ENCODE measurements at places on chromosomes 1 and 21. TPM values are rescaled to one million over a fixed set of nuclear protein-coding genes. Genes with fewer than 3 reads are reported as not detected.
A peak's percentile ranks its signal among the peaks of the same experiment; 100 is the strongest.

WNT3A gene
- total RNA-seq, result not detected

DNA sequence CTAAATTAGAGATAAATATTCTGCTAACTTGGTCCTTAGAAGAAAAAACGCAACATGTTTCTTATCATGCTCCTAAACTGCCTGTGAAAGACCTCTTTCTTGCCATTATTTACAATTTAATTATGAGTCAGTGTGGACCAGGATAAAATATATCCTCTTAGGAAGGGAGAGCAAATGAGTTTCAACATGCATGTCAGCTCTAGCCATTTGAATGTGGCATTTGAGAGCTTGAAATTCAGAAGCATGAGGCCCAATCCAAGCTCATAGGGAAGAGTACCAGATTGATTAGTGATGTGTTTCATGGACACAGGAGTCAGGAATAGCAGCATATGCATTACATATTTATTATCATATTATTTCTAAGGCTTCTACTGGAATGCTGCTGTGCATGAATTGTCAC, 39.3 kb downstream of the TBX15 start:
- DNase-seq, result no peak

DMRTA2 gene
- total RNA-seq, result 0.43 TPM

GRCh38 chr1:6582370-6582769, 2.6 kb downstream of the ZBTB48 start:
- no peak for DNase-seq

AIRE gene
- 9.7 TPM for total RNA-seq

GRCh38 chr1:37439349-37439995, 34.9 kb upstream of the ZC3H12A start:
- peak; percentile 13 for DNase-seq

DNA sequence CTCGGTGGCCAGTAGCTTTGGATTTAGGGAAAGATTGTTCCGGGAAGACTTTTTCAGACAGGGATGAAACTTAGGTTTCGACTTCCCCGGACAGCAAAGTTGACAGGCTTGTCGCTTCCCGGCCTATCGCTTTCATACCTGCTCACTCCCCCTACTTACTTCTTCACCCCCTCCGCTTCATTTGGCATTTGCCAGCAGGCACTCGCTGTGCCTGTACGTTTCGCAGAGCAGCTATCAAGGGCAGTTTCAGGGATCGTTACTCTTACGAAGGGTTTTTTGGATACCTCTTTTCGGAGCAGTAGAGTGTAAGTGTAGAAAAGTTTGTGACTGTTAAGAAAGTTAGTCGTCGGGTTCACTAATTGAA, 393 bp downstream of the BLZF1 start:
- DNase-seq, result no peak

- DNase-seq, result no peak
Measured at GRCh38 chr1:167821969-167822685, 91.8 kb downstream of the ADCY10 start.

DNA sequence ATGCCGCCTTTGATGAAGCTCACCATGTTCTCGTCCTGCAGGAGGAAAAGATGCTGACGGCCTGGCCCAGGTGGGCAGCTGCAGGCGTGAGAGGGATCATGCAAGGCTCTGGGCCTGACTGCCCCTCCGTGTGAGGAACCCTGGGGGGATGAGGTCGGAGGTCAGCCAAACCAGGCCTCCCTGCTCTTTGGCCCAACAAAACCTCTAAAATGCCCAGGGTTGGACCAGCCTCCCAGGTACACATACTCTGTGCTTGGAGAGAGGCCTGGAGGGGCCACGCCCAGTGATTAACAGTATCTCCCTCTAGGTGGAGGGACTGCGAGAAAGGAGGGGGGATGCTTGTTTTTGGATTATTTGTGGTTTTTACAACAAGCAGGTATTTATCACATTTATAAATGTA, 21.1 kb downstream of the TTC39A start:
- DNase-seq, result no peak

DNA sequence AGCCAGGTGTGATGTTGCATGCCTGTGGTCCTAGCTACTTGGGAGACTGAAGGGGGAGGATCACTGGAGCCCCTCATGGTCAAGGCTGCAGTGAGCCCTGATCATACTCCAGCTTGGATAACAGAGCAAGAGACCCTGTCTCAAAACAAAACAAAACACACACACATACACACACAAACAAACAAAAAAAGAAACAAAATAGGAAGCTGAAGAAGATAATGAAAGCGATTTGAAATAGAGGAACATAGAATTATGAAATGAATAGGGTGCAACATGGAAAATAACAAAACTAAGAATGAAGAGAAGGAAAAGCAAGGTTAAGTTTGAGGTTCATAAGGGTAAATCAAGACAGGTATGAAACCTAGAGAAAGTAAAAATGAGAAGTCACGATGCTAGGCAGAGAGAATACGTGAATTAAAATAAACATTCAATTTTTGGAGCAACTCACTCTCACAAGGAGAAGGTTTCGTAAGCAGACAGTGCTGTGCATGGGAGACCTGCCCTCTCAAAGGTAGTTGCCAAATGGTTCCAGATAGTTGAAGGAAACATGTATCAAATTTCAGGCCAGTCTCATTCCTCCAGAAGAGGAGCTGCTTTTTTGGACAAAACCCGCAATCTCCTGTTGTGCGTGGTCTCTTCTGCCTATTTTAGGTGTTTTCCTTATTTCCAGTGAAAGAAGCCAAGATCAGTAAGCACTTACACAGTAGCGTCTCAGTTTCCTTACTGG, 3.3 kb downstream of the CD46 start:
- DNase-seq, result no peak

DNA sequence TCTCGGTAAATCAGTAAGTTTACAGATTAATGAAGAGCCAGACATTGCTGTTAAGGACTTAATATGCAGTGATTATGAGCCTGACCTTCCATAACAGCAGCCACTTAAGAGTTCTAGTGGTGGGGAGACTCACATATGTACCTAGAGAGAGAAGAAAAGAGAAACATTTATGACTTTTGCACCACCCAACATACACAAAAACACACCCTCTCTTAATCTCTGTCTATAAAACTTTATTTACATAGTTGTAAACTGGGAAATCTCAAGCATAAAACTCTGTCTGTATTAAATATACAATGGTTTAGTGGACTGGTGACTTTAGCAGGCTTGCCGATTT, 347.4 kb upstream of the ADGRL2 start:
- no peak for DNase-seq

VSIG8 gene
- total RNA-seq, result not detected

DNA sequence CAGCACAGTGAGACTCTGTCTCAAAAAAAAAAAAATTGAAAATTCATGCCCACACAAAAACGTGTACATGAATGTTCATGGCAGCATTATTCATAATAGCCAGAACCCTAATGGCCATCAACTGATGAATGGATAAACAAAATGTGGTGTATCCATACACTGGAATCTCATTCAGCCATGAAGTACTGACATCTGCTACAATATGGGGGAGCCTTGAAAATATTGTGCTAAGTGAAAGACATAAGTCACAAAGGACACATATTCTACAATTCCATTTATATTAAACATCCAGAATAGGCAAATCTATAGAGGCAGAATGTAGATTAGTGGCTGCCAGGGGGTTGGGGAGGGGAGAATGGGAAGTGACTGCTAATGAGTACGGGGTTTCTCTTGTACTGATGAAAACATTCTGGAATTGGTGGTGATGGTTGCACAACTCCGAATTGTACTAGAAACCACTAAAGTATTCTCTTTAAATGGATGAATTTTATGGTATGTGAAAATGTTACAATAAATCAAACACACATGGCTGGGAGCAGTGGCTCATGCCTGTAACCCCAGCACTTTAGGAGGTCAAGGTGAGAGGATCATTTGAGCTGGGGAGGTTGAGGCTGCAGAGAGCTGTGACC, 33.0 kb upstream of the KCNN3 start:
- no peak for DNase-seq

GRCh38 chr1:10684221-10684620, 112.2 kb downstream of the CASZ1 start:
- DNase-seq, result no peak

DNA sequence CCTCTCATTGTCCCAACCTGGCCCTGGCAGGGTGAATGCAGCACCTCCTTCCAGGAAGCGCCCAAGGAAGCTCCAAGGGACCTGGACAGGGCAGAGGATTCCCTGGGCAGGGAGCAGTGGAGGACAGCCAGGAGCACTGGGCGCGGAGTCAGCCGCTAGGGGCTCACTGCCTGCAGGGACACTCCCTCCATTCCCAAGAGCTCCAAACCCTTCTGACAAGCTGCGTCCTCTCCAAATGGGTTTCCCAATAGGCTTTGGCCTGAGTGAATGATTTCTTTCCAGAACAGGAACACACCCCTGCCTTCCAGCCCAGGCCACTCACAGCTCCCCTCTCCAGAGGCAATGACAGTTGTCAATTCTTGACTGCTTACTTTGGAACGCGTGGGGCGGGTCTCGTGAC, 128.5 kb upstream of the EDN2 start:
- DNase-seq, result peak; percentile 65

- DNase-seq, result peak; percentile 68
Measured at GRCh38 chr1:230277201-230278025, 148.7 kb downstream of the PGBD5 start.

GRCh38 chr1:237976331-237976730, 85.6 kb upstream of the ZP4 start:
- DNase-seq, result no peak

DNA sequence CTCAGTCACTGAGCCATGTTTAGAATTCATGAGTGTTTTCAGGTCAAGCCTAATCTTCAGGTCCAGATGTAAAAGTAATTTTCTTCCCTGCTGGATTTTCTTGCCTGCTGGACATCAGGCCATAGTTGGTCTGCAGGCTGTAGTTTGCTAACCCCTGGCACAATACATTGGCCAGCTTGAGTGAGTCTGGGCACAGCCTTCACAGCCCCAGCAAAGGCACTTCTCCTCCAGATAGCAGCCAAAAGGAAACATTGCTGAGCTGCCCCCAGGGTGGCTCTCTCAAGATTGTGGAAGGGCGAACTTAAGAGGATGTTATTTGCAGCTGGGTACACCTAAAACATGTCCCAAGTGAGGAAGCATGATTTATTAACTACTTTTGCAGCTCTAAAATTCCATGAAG, 126.8 kb downstream of the PIK3R3 start:
- DNase-seq, result no peak

LDLRAP1 gene
- 10.7 TPM for total RNA-seq

GRCh38 chr1:232291261-232291660, 338.7 kb downstream of the SIPA1L2 start:
- DNase-seq, result no peak

UBXN10 gene
- 0.03 TPM for total RNA-seq

GRCh38 chr1:101697072-101697471, 299.7 kb downstream of the OLFM3 start:
- peak; percentile 16 for DNase-seq

- no peak for DNase-seq
Measured at GRCh38 chr21:20249401-20249800, 748.8 kb upstream of the NCAM2 start.

GRCh38 chr1:186799689-186800054, 29.1 kb upstream of the PLA2G4A start:
- no peak for DNase-seq

KCNJ15 gene
- total RNA-seq, result 14.8 TPM

SLAMF8 gene
- total RNA-seq, result 0.05 TPM

DNA sequence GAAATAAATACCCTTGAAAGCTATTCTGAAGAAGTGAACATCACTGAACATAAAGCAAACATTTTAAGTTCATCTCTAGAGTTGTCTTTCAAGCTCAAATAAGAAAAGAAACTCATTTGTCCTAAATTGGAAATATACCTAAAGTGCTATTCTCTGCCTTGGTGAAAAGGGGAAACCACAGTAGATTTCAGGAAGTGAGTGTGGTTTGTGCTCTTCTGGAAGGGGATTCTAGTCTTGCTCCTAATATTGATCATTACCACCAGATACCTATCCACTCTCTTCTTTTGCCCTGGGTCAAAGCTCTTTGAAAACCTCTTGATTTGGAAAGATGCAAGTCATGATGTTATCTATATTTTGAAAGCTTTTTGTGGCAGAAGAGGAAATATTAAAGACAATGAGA, 798.1 kb downstream of the ADGRL2 start:
- DNase-seq, result no peak

ROR1 gene
- 3.0 TPM for total RNA-seq

- peak; percentile 37 for DNase-seq
Measured at GRCh38 chr1:6391951-6392808, 1.4 kb downstream of the ACOT7 start.

- no peak for DNase-seq
Measured at GRCh38 chr1:53454019-53454418, 5.2 kb upstream of the DMRTB1 start.

- DNase-seq, result no peak
Measured at GRCh38 chr1:233614743-233615521, 1.0 kb downstream of the KCNK1 start.

PRUNE1 gene
- 25.9 TPM for total RNA-seq

DNA sequence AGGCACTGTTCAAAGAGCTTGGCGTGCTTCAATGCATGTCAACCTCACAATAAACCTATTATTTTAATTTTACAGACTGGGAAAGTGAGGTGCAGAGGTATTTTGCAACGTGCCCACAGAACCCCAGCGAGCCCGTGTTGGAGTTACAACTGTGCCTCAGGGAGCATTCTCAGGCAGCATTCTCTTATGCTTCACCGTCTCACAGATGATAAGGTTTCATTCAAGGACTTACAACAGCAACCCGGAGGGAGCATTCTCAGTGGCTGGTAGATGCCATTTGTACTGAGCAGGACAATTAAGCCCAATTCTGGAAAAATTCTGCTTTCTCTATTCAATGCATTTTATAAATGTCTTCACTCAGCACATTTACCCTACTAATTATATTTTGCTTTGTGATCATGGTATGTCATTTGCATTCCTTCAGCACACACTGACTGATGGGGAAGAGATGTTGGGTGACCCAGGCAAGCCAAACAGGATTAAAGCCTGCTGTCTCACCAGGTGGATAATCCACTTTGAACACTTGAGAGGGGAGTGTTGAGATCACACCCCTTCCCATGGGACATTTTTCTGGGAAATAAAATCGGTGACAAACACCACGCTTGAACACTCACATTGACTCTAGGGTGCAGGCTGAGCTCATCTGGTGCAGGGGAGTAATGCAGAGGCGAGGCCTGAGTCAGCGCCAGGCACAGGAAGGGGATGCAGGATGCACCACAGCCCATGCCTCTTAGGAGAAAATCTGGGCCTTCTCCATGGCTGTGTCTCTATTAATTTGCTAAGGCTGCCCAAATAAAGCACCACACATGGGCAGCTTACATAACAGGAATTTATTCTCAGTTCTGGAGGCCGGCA, 113.9 kb downstream of the CLIC6 start:
- no peak for DNase-seq

DNA sequence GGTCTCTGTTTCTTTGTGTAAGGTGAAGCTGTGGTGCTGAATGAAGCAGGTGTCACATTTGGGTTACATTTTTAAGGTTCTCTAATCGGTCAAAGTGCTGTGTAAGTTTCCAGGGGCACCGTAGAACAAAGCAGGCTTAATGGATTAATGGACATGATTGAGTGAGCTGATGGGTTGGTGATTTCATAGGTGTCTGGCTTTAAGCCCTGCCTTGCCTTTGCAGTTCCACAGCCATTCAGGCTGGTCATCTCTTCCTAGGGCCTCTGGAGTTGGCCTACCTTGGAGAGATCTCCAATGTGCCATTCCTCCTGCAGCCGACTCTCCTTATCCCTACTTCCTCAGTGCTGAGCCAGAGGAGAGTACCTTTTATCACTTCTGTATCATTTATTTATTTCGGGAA, 15.2 kb downstream of the GALNT2 start:
- DNase-seq, result no peak
